ENCODE measurements at places on chromosomes 11 and 22.

DNA sequence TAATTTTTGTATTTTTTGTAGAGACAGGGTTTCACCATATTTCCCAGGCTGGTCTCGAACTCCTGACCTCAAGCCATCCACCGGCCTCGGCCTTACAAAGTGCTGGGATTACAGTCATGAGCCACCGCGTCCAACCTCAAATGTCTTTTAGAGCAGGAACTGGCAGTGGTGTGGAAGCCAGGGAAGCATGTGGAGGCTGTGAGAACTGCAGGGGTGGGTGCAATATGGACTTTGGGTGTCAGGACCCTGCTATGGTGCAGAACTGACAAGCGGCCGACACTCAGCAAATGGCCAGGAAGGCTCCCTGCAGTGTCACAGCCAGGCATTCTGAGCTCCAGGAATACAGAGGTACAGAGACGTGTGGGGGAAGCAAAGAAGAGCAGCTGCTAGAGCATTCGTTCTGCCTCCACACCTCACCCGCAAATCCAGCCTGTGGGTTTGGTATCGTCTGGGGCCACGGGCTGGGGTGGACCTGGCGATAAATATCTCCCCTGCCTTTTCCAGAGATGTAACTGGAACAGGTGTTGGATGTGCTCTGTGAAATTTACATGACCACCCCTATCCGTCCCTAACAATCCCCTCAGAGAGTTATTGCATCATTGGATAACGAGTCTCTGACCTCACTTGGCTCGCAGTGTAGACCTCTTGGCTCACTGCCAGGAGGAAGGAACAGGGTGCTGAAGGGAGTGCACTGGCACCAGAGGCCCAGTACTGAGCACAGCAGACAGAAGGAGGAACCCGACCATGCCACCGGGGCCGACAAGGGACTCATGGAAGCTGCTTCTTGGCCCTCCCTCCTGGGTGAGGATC lies 624.7 kb upstream of the B3GAT1 start:
- no peak for DNase-seq

DNA sequence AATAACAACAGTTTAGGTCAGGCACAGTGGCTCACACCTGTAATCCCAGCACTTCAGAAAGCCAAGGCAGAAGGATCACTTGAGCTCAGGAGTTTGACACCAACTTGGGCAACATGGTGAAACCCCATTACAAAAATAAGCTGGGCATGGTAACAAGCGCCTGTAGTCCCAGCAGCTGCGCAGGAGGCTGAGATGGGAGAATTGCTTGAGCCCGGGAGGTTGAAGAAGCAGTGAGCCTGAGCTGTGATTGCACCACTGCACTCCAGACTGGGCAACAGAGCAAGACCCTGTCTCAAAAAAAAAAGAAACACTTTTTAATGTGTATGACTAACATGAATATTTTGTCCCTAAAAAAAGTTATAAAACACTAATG lies 24.5 kb upstream of the TFIP11 start:
- no peak for DNase-seq

GRCh38 chr11:34809191-34810106 lies 106.7 kb downstream of the APIP start:
- DNase-seq, result no peak

GRCh38 chr22:30045901-30046715 lies 34.2 kb upstream of the HORMAD2 start:
- DNase-seq, result no peak

DNA sequence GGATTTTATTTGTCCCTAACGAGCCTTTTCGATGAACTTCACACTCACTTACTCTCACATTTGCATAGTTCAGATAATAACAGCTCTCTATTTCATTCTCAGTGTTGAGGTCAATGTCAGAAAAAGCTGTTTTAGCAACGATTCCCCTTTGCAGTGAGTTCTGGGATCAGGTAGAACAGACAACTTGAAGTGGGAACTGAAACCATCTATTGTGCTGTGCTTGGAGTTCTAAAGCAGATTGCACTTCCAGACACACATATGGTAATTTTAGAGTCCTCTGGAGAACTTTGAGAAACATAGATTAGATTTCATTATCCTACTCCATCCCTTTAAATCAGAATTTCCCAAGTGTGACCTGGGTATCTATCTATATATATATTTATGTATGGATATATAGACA lies 124.6 kb upstream of the BLID start:
- no peak for DNase-seq

GRCh38 chr11:130426837-130427341 lies 1.5 kb downstream of the ADAMTS8 start:
- no peak for DNase-seq

- DNase-seq, result no peak
These were observed 702.8 kb downstream of the TBC1D22A start for GRCh38 chr22:47465222-47465621.

DNA sequence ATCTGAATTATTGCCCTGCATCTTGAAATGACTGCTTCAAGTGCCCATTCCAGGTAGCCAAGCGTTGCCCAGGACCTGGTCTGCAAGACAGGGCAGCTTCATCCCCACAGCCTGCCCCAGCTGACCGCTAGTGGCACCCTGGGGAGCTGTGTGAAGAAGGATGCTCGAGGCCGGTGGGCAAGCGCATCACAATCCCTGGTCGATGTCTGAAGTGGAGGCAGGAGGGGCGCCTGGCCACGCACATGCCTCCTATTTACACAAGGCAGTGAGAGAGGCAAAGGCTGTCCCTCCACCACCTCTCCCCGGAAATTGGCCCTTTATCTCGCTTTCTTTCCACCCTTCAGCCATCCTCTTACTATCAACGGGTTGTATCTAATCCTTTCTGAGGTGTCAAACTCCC lies 28.1 kb upstream of the PHF21A start:
- no peak for DNase-seq

DNA sequence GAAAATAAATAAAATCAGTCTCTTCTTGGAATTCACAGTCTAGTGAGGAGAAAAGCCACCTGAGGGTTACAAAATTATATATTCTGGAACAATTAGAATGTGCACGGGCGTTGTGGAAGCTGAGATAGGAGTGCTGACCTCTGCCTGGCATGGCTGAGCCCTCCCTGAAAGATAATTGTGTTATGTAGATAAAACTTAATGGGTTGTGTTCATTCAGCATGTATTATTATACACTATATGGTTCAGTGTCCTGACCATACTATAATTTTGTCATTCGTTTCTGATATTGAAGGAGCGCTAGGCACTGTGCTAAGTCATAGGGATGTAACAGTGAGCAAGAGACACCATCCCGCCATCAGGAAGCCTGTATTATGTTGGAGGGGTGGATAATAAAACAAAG lies 3.7 kb downstream of the ACAT1 start:
- no peak for DNase-seq

DNA sequence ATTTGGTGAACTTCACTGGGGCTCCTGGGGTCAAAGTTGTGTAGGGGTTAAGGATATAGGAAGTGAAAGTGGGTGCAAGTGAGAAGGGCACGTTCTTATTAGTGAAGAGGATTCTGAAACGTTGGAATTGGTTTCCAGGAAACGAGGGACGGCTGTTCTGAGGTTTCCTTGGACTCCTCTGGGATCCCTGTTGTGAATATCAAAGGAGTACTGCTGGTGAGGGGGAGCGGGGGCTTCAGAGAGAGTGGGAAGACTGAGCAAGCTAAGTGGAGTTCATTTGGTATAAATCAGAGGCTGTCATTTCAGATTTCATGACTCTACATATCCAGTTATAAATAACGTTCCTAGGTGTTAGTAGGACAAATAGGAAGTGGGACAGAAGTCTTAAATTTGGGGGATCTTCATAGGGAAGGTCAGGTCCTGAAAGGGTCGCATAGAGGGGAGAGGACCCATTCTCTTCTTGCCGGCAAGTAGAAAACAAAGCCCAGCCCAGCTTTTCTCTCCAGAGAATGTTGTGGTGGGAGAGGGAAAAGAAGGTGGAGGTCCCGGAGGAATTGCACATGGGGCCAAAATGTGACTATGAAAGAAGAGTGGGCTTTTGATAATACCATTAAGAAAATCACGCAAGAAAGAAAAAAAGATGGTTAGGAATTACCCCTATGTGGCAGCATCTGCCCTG lies 1.1 kb upstream of the NELL1 start:
- no peak for DNase-seq

- DNase-seq, result no peak
These were observed 775 bp upstream of the TRABD start for GRCh38 chr22:50184902-50185374.

- DNase-seq, result no peak
These were observed 8.2 kb downstream of the C11orf24 start for GRCh38 chr11:68263444-68264035.

DNA sequence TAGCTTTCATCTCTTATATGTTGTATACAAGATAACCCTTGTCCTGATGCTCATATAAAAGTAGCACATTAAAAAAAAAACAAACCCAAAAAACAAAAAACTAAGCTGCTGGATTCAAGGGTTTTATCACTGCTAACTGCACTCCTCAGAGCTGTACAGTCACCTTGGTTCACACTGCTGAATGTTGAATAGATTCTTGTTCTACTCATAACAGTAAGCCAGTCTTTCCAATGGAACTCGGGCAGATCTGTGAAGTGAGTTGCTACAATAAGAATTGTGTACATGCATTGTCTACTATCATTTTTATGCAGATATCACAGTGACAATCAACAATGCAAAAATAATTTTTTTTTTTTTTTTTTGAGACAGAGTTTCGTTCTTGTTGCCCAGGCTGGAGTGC lies 4.7 kb downstream of the HARBI1 start:
- DNase-seq, result no peak

- DNase-seq, result no peak
These were observed 7.5 kb upstream of the MIEF1 start for GRCh38 chr22:39494471-39495120.

DNA sequence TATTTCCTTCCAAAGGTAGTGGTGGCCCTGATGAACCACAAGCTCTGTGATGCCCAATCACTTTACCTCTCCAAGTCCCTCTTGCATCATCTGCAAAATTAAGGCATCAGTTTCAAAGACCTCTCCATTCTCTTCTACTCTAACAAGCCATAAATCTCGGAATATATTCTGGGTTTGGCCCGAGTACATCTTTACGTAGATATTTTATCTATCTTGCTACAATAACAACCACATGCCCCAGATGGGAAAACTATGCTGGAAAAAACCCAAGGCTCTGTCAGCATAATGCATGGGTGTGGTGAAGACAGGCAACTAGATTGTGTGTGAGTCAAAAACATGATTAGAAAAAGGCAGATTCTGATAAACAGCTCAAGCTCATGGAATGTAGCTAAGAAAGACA lies 228.2 kb upstream of the BLID start:
- no peak for DNase-seq

DNA sequence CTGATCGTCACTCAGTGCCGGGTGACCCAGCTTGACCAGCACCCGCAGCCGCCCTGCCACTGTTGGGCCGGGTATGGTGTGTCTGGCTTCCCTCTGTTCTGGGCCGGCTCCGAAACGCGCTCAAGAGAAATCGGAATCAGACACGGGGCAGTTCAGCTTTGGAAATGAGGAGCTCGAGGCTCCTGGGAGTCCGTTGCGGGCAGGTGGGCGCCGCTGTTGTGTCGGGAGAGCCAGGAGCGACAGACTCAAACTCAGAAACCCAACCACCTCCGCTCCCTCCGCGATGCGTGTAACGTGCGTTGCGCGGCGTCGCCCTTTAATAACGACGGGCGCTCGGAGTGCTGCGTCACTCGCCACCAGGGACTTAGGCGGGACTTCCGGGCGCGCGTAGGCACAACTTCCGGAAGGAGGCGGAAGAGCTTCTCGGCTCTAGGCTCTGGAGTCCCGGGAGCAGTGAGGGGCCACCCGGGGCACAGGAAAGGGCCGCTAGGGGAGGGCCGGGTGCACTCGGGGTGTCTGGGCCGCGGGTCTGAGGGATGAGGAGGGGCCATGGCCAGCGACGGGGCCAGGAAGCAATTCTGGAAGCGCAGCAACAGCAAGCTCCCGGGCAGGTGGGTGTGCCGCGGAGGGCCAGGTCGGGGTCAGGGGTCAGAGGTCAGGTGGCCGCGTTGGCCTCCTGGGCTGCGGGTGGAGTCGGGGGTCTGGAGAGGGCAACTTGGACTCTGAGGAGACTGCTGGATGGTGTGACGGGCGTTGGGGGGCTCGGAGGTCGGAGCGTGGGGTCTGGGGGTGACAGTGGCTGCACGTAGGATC lies at the start of gene TBC1D22A:
Gene TBC1D22A, plus strand, starts transcription at position 413 of the 813 bp plus-strand sequence. Its CDS starts 137 bp downstream, at position 550.
- DNase-seq, result peak; percentile 96

GRCh38 chr11:105609341-105609781 lies 512 bp upstream of the GRIA4 start:
- no peak for DNase-seq

GRCh38 chr11:14423633-14424032 lies 64.7 kb upstream of the RRAS2 start:
- no peak for DNase-seq

- no peak for DNase-seq
These were observed 52.8 kb upstream of the PARVA start for GRCh38 chr11:12324585-12324984.

DNA sequence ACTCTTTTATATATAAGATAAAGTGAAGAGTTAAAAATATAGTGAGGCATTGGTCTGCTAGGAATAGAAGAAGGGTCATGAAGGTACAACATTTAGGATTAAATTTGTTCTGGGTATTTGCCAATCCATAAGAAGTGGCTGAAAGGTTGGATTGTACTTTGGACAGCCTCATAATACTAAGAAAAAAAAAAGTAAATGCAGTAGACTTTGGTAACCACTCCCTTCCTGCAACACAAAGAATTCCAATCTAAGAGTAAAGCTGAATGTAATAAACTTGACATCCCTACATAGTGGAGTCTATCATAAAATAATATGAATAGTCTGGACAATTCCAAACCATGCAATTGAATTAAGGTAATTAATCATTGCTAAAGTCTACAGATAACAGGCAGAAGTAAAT lies 2294.4 kb downstream of the LRRC4C start:
- no peak for DNase-seq

GRCh38 chr11:130340671-130341319 lies 26.1 kb upstream of the ZBTB44 start:
- DNase-seq, result no peak

GRCh38 chr22:35476341-35476740 lies 64.3 kb upstream of the RASD2 start:
- DNase-seq, result no peak

GRCh38 chr22:36971341-36972125 lies 47.7 kb downstream of the TST start:
- no peak for DNase-seq

- no peak for DNase-seq
These were observed 613.5 kb downstream of the SOX6 start for GRCh38 chr11:15742626-15743519.

GRCh38 chr11:126601550-126602215 lies 246.2 kb downstream of the ST3GAL4 start:
- DNase-seq, result no peak

GRCh38 chr11:96464700-96465307 lies 75.0 kb downstream of the JRKL start:
- no peak for DNase-seq

DNA sequence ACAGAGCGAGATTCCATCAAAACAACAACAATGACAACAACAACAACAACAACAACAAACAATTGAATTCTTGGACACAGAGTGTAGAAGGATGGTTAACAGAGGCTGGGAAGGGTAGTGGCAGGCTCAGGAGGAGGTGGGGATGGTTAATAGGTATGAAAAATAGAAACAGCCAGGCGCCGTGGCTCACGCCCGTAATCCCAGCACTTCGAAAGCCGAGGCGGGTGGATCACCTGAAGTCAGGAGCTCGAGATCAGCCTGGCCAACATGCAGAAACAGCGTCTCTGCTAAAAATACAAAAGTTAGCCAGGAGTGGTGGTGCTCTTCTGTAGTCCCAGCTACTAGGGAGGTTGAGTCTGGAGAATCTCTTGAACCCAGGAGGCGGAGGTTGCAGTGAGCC lies 122.9 kb upstream of the GRIA4 start:
- no peak for DNase-seq
